ENCODE measurements at places on chromosomes 2 and 18.
A peak's percentile ranks its signal among the peaks of the same experiment; 100 is the strongest.

DNA sequence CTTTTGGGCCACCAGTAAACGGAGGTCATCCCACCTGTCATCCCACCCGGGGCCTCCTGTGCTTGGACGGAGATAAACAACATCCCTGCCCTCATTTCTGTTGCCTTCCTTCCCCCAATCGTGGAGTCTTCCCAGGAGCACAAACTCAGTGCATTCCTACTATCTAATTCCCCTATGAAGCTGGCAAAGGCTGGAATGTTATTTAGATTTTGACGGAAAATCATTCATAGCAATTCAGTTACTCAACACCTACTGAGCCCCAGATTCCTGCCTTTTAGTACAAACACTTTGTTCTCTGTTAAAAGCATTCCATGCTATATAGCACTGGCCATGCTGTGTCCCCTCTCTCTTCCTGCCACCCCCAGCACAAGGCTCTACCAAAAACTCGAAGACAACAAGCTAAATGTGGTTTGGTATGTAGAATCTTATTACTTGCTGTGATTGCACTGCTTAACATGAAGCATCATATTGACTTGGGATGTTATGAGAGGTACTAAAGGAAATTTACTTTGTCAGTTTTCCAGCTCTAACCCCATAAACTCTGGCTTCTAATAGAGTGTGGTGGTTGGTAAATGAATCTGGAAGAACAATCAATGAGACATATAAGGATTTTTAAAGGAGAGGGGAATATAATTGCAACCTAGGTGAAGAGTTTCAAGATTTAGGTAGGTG is 32.3 kb upstream of the IMPA2 start:
- DNase-seq: no peak
- H3K4me3 ChIP-seq: no peak overlapping the region
- H3K36me3 ChIP-seq: no peaks in the 10 kb centered on the region
- peak overlapping the region; percentile 9 for H3K27ac ChIP-seq
- peaks cover 37% of the 10 kb centered on the region for H3K4me1 ChIP-seq

DNA sequence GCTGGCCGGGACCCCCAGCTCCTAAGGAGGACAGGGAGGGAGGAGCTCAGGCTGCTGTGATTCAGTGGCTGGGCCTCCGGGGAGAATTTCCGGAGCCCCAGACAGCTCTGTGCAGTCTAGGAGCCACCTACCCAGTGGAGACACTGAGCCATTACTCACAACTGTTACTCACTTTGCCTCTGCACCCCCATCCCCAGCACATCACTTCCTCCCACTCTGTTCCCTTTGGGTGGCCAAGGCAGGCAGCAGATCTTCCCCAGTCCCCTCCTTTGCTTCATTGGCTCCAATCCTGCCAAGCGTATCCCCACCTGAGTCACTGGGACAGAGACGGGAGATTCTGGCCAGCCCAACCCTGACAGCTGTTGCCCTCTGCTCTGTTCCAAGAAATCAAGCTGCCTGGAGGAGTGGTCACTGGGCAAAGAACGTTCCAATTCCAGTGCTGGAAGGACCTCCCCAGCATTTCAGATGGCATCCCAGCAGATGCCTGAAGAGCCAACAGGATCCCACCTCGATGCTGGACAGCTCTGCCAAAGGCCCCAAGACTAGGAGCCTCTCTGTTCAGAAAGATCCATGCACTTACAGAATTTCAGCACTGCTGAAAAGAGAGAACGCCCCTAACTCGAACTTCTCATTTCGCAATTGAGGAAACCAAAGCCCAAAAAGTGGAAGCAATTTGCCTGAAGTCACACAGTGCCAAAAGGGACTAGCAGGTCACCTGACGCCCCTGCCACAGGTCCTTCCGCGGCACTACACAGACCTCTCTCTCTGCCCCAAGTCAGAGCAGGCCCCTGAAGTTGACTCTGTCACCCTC is 68.3 kb downstream of the TNS1 start:
- H3K27ac ChIP-seq: peak overlapping the region; percentile 85
- no peaks in the 10 kb centered on the region for H3K27me3 ChIP-seq

DNA sequence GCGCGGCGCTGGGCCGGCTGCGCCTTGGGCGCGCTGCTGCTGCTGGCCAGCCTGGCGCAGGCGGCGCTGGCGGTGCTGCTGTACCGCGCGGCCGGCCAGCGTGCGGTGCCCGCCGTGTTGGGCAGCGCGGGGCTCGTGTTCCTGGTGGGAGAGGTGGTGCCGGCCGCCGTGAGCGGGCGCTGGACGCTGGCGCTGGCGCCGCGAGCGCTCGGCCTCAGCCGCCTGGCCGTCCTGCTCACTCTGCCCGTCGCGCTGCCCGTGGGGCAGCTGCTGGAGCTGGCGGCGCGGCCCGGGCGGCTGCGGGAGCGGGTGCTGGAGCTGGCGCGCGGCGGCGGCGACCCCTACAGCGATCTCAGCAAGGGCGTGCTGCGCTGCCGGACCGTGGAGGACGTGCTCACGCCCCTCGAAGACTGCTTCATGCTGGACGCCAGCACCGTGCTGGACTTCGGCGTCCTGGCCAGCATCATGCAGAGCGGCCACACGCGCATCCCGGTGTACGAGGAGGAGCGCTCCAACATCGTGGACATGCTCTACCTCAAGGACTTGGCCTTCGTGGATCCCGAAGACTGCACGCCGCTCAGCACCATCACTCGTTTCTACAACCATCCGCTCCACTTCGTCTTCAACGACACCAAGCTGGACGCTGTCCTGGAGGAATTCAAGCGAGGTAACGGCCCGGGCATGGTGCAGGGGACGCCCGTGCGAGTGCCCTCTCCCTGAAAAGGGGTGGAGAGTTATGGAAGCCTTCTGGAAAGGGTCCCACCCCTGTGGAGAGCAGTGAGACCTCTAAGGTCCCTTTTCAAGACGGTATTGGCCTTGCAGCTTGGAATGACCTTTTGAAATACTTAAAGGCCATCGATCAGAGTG is 1.0 kb downstream of the CNNM3 start:
- no peak overlapping the region for H3K27ac ChIP-seq
- DNase-seq: no peak
- H3K36me3 ChIP-seq: peaks cover 4% of the 10 kb centered on the region
- peaks cover 53% of the 10 kb centered on the region for H3K4me1 ChIP-seq
- no peaks in the 10 kb centered on the region for H3K27me3 ChIP-seq

DNA sequence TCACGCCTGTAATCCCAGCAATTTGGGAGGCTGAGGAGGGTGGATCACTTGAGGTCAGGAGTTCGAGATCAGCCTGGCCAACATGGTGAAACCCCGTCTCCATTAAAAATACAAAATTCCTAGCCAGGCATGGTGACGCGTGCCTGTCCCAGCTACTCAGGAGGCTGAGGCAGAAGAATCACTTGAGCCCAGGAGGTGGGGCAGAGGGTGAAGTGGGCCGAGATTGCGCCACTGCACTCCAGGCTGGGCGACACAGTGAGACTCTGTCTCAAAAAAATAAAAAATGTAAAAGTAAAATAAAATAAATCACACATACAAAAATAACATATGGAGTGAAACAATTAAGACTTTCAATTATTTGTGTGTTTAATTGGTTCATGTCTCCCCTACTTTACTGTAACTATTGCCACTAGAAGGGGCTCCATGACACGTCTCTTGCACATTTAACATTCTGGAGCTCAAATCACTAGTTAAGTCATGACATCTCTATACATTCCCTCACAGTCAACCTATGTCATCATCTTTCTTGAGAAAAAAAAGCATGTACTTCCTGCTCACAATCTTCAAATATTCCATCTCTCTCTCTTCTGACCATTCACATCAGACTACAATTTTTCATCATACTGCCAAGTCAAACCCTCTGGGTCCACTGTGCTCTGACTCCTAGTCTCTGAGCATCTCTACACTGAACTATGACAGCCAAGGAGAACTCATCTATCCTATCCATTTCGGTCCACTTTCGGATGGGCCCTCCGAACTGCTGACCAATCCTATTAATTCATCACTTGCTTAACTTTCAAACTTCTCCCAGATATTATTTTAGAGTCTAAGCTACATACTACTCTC is 6.7 kb downstream of the GFPT1 start:
- H3K27ac ChIP-seq: no peak overlapping the region
- H3K27me3 ChIP-seq: no peaks in the 10 kb centered on the region
- DNase-seq: no peak
- H3K36me3 ChIP-seq: peaks cover 14% of the 10 kb centered on the region

GRCh38 chr2:221787561-221787960 is 215.5 kb upstream of the EPHA4 start:
- no peak overlapping the region for H3K27ac ChIP-seq
- H3K36me3 ChIP-seq: no peaks in the 10 kb centered on the region
- no peak overlapping the region for H3K4me3 ChIP-seq
- DNase-seq: no peak

- H3K4me1 ChIP-seq: peaks cover 61% of the 10 kb centered on the region
- no peak for DNase-seq
- no peaks in the 10 kb centered on the region for H3K36me3 ChIP-seq
- no peaks in the 10 kb centered on the region for H3K27me3 ChIP-seq
- H3K4me3 ChIP-seq: no peak overlapping the region
These were observed 349.3 kb downstream of the ZNF516 start for GRCh38 chr18:76145521-76146376.

- DNase-seq: no peak
- H3K27ac ChIP-seq: no peak overlapping the region
- no peaks in the 10 kb centered on the region for H3K4me1 ChIP-seq
- no peak overlapping the region for H3K4me3 ChIP-seq
- H3K36me3 ChIP-seq: no peaks in the 10 kb centered on the region
- no peaks in the 10 kb centered on the region for H3K27me3 ChIP-seq
These were observed 46.1 kb downstream of the SDC1 start for GRCh38 chr2:20178666-20179465.

GRCh38 chr2:231711677-231712450 is 3.5 kb downstream of the PTMA start:
- DNase-seq: no peak
- H3K4me3 ChIP-seq: peak overlapping the region; percentile 88
- H3K27me3 ChIP-seq: peaks cover 1% of the 10 kb centered on the region
- H3K27ac ChIP-seq: peak overlapping the region; percentile 91
- peaks cover 16% of the 10 kb centered on the region for H3K36me3 ChIP-seq
- H3K4me1 ChIP-seq: peaks cover 27% of the 10 kb centered on the region

DNA sequence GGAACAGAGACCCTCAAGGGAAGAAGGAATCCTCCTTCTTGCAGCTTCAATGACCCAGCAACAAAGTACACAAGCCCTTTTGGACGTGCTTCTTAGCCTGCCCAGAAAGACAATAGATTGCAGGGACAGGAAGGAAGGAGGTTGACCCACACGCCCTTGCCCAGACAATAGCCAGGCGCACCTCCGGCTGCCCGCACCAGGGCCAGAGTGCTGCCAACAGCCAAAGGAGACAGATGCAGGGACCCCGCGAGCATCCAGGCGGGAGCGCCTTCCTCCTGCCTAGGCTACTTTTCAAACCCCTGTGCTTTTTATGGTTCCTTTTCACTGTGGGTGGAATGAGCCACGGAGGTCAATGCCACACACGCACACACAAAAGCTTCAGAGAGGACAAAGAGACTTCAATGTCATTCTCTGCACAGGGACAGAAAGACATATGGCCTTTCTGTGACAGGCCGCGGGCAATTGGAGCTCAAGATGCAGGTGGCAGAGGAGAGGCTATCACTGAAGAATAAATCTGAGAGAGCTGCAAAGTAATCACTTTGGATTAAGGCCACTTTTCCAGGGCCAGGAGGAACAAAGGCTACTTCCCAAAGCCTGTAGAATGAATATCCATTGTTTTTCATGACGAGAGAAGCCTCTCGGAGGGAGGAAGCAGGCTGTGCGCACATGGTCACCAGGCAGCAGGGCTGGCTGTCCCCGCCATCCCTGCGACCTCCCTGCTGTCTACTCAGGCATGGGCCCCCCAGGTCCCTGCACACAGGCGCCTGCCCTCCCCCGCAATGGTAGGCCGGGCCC is 300.6 kb downstream of the EIPR1 start:
- H3K27ac ChIP-seq: no peak overlapping the region
- no peaks in the 10 kb centered on the region for H3K36me3 ChIP-seq
- DNase-seq: no peak
- H3K4me3 ChIP-seq: no peak overlapping the region
- peaks cover 17% of the 10 kb centered on the region for H3K27me3 ChIP-seq

DNA sequence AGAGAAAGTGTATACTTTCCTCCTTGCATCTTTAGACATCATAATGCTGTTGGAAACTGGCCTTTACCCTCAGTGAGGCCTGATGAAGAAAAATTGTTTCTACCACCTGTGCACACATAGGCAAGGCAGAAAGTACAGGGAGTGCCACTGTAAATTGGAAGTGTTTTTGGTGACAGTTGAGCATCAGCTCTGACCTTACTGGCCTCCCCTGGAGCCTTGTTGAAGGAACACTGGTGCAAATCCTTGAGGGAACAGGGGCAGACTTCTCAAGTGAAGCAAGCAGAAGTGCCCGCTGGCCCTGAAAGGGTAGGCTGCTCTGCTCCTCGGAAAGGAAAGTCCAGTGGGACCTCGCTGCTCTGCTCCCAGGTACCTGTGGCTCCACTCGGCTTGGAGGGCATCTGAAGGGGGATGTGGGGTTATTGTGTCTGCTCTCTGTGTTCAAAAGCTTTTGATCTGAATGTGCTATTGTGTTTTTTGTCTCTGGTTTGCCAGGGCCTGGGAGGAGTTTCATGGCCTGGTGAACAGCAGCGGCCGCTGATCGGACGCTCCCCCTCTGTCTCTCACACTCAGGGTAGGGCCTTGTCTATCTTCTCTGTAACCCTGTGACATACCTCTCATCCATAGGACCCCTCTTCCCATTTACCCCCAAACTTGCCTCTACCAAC is 23.4 kb downstream of the EIF4E2 start:
- no peak overlapping the region for H3K4me3 ChIP-seq
- H3K4me1 ChIP-seq: peaks cover 5% of the 10 kb centered on the region
- peaks cover 26% of the 10 kb centered on the region for H3K36me3 ChIP-seq
- no peak for DNase-seq
- no peaks in the 10 kb centered on the region for H3K27me3 ChIP-seq

DNA sequence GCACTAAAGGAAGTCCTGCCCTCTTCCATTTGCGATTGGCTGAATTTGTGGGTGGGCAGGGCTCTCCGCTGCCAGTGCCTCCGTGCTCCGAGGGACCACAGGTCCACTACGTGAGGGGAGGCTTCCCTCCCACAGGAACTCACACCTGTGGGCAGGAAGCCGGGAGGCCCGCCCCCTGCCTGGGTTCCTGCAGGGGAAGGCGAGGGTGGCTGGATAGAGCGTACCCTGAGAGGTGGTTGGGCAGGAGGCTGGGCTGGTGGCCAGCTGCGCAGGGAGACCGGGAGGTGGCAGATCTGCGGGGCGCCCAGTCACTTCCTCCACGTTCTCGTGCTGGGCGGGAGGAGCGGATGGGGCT is 47.0 kb upstream of the PTH2R start:
- H3K27me3 ChIP-seq: no peaks in the 10 kb centered on the region
- H3K27ac ChIP-seq: no peak overlapping the region
- H3K4me3 ChIP-seq: no peak overlapping the region
- DNase-seq: no peak

GRCh38 chr2:128271597-128271910 is 47.1 kb downstream of the HS6ST1 start:
- no peak for DNase-seq
- H3K36me3 ChIP-seq: peaks cover 23% of the 10 kb centered on the region
- H3K4me3 ChIP-seq: no peak overlapping the region
- H3K27ac ChIP-seq: no peak overlapping the region

Measured in mesothelial cell of epicardium (in vitro differentiated cells).